ENCODE measurements at places on chromosomes 11 and 22. TPM values are rescaled to one million over a fixed set of nuclear protein-coding genes. Genes with fewer than 3 reads are reported as not detected.

Gene KRTAP5-8
- not detected for total RNA-seq

Gene PGA5
- total RNA-seq, result not detected

Gene FOLR3
- 0.52 TPM for total RNA-seq

Gene SERHL2
- total RNA-seq, result 2.6 TPM

Gene MRGPRX2
- not detected for total RNA-seq

Gene CD6
- under 0.01 TPM for total RNA-seq

Gene RIC3
- total RNA-seq, result 0.52 TPM

Gene PRG3
- total RNA-seq, result 2.6 TPM

Gene MUC6
- not detected for total RNA-seq

Gene FGF4
- 1.6 TPM for total RNA-seq

Gene MS4A6A
- 33.4 TPM for total RNA-seq

Gene ANO1
- total RNA-seq, result 1.6 TPM

Gene OR52A1
- not detected for total RNA-seq

Gene RCOR2
- 4.2 TPM for total RNA-seq

Gene TMPRSS5
- total RNA-seq, result 2.1 TPM

Gene SPI1
- 2.6 TPM for total RNA-seq

Gene CALCA
- not detected for total RNA-seq

Gene NXPE2
- 0.52 TPM for total RNA-seq

Gene KRTAP5-11
- not detected for total RNA-seq

Gene PKNOX2
- 6.8 TPM for total RNA-seq

Gene APIP
- 17.2 TPM for total RNA-seq

Gene NRXN2
- total RNA-seq, result 9.4 TPM

Gene OR4A16
- not detected for total RNA-seq

Gene PHETA2
- total RNA-seq, result 19.8 TPM

Gene CARD18
- not detected for total RNA-seq

Gene POU2AF2
- not detected for total RNA-seq

Gene C11orf71
- 8.4 TPM for total RNA-seq

Gene BSCL2
- total RNA-seq, result 19.8 TPM

Gene SLC39A13
- total RNA-seq, result 16.7 TPM

Gene TSPAN18
- 11.5 TPM for total RNA-seq

Gene SNX32
- total RNA-seq, result under 0.01 TPM

Gene TUBA8
- 21.9 TPM for total RNA-seq

Gene ZFTA
- total RNA-seq, result 15.7 TPM

Gene SCARF2
- 7.8 TPM for total RNA-seq

Gene C11orf91
- not detected for total RNA-seq

Gene ALG12
- total RNA-seq, result 9.9 TPM

Gene MUC5AC
- under 0.01 TPM for total RNA-seq

Gene SLC22A24
- total RNA-seq, result not detected

Gene SPDYC
- total RNA-seq, result not detected

Gene MALAT1
- 7,794 TPM for total RNA-seq

Gene MCAM
- total RNA-seq, result 120 TPM

Gene FAM227A
- total RNA-seq, result 0.52 TPM

Gene FIBIN
- 42.8 TPM for total RNA-seq

Gene ACRV1
- total RNA-seq, result 0.52 TPM

Gene APOBEC3G
- total RNA-seq, result 6.3 TPM

Gene GVQW3
- 5.7 TPM for total RNA-seq

All from skeletal muscle tissue (tissue), 5 donors.